IPS DF 6.9 (cell line): ENCODE measurements at places on chromosomes 13 and 19.

GRCh38 chr13:75357576-75358289 lies 124.2 kb downstream of the TBC1D4 start:
- DNase-seq: peak; percentile 37

DNA sequence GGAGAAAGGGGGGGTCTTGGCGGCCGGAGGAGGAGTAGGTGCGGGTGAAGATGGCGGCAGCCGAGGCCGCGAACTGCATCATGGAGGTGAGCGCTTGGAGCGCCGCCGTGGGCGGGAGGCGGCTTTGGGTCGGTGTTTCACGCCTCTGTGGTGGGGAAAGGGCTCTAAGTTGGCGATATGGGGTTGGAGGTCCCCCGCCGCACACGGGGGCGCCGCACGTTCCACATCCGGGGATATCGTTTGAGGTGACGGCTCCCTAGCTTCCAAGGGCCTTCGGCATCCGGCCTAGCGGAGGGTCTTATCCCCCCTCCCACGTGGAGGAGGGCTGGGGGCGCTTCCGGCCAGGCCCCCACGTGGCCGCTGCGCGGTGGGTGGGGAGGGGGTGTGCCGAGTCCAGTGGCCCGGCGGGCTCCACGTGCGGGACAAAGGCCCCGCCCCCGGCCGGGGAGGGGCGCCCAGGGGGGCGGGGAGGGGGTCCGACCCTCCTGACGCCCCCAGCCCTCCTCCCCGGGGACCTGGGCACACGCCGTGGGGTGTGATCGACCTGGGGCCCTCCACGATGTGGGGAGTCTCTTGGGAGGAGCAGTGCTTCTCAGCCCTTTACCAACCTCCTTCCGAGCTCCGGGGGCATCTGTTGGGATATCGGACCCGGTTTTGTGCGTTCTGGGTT lies at the start of gene PRMT1:
TSS of gene PRMT1 (plus strand) at position 41 of the 670 bp plus-strand sequence. CDS start at position 51, 10 bp downstream.
- DNase-seq: no peak

- DNase-seq: no peak
Measured at GRCh38 chr19:2775556-2776430, 7.3 kb downstream of the SGTA start.

DNA sequence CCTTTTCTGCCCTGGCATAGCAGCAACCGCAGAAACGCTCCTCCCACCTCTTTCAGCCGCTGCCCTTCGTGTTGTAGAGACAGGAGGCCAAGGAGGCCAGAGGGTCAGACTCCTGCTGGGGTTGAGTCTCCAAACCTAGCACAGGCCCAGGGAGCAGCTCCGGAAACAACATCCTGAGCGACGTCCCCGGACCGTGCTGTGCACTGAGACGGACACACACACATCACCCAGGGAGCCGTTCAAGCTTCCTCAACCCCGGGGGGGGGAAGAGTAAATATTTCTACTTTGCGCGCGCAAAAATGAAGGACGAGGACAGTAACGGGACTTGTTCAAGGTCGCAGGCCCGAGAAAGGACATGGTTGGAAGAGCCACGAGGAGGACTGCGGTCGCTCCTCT lies 657 bp downstream of the ZNF550 start:
- no peak for DNase-seq
